WTC11 (cell line): ENCODE measurements at places on chromosomes 2 and 18. TPM values are rescaled to one million over a fixed set of nuclear protein-coding genes. Genes with fewer than 3 reads are reported as not detected.

- no peak for DNase-seq
These were observed 63.5 kb upstream of the FRZB start for GRCh38 chr2:182929972-182930371.

GRCh38 chr18:79548077-79548450 is 131.5 kb upstream of the CTDP1 start:
- no peak for DNase-seq

- peak; percentile 55 for DNase-seq
These were observed 140.8 kb downstream of the MEIS1 start for GRCh38 chr2:66575625-66576310.

DNA sequence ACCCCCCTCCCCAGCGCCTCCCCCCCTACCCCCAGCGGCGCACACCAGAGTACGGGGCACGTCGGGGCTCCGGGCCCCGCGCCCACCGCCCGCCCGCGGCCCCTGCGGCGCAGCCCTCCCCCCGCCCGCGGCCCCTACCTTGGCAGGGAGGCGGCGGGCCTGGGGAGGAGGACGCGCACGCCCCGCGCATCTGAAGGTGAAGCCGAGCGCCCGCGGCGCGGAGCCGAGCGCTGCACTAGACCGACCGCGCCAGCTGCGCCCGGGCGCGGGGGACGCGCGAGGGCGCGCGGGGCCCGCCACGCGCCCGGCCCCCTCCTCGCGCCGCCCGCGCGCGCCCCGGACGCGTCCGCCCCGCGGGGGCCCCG is at the start of gene ZNF516:
ZNF516 (minus strand) TSS at position 237 of the 365 bp plus-strand sequence. CDS start 52,188 bp downstream, outside the sequence.
- peak; percentile 53 for DNase-seq

DNA sequence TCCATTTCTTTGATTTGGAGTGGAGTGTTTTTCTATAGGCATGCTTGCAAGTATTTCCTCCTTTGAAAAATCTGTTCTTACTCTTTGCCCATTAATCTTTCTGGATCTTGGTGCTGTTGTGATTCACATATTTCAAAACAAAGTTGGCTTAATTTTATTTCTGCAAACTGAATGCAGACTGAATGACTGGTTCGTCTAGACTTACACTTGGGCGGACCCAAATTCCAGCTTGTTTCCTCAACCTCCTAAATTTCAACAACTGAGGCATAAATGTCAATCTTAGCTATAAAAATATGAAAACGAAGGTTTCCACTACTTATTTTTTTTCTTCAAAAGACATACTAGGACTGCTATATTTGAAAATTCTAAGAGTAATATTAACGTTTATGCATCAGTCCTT is 59.0 kb downstream of the ANKRD44 start:
- DNase-seq: no peak

GRCh38 chr18:25780105-25780504 is 310.3 kb downstream of the SS18 start:
- DNase-seq: no peak

GRCh38 chr18:51069885-51070284 is 39.9 kb downstream of the SMAD4 start:
- DNase-seq: no peak

DNA sequence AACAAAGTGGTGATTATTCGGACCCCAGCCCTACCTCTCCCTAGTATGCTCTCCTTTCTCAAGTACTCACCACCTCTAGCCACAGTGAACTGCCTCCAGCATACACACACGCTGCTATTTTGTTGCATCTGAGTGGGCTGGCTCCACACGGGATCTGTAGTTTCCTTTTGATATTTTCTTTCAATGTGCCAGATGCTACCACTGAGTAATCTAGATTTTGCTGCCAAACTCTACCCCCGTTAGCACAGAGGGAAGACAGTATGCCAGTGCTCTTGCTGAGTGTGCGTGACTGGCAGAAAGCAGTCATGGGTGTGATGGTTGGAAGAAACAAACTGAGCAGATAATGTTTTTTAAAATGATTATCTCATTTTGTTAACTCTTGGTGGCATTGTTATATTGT is 11.6 kb downstream of the CFLAR start:
- no peak for DNase-seq

DNA sequence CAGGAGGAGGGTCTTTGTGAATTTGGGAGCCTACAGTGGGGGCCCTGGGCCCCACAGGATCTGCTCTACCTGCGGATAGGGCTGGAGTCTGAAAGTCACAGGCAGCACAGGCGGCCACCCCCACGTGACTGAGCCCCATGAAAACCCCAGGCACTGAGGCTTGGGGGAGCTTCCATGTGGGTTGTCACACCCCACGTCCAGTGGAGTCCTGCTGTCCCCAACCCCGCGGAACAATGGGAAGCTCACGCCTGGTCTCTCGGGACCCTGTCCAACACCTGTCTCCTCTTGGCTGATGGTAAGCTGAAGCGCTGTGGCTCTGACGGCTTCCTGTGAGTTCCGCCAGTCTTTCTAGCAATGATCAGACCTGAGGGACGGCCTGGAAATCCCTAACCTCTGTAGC is 85.8 kb downstream of the PTGR3 start:
- no peak for DNase-seq

GRCh38 chr2:229873123-229873581 is 48.7 kb downstream of the TRIP12 start:
- no peak for DNase-seq

GRCh38 chr2:53450923-53451322 is 316.7 kb upstream of the CHAC2 start:
- DNase-seq: no peak

DNA sequence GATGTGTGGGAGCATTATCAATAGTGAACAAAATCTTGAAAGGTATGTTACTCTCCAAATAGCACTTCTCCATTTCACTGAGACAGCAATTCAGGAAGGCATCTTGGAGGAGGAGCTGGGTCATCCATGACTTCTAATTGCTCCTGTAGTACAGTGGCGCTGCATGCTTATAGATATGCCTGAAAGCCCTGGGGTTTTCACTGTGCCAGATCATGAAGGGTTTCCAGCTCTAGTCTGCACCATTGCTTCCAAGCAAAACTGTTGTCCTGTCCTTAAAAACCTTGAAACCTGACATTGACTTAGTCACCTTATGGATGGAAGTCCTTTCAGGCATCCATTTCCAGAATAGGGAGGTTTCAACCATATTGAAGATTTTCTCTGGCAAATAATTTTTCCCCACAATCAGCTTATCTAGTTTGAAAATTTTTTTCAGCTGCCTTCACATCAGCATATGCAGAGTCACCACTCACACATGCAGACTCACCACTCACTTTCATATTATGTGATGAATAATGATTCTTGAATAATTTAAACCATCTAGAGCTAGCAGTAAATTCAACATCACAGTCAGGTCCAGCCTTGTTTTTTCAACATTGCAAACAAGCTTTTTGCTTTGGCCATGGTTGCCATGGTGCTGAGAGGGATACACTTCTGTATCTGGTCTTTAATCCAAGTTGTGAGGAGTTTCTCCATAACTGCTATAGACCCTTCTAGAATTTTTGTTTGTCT is 297.1 kb downstream of the CLIP4 start:
- DNase-seq: no peak

DNA sequence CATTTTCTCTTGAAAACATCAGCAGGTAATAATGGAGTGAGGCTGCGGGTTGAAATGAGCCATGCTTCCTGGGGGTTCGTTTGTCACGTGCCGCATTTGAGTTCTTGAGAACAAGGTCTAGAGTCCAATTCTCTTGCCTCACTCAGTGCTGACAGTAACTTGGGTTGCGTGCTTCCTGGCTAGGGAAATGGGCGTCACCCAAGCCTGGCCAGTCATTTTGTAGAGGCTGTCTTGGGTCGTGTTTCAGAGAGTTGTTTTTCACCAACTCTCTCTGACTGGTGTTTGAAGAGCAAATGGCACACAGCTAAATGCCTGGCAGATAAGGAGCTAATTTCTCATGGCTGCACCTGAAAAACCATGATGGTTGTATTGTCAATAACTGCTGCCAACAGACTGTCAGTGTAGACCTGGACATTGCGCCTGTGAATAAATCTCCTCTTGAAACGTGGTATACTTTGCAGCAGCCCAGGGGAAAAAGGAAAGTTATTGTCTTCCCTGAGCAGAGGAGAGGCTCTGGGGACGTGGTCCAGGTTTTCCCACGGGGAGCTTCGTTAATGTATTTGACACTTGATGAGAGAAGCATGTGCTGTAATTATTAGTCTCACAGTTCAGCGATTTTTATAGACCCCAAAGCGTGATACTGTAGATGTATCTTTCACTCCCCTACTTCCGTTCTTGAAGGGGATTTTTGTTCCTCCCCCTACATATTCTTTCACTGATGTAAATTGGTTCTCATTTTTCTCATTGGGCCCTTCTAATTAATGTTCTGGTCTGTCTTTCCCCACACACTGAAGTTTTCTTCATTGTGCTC is 196.0 kb downstream of the FHOD3 start:
- DNase-seq: peak; percentile 36

DNA sequence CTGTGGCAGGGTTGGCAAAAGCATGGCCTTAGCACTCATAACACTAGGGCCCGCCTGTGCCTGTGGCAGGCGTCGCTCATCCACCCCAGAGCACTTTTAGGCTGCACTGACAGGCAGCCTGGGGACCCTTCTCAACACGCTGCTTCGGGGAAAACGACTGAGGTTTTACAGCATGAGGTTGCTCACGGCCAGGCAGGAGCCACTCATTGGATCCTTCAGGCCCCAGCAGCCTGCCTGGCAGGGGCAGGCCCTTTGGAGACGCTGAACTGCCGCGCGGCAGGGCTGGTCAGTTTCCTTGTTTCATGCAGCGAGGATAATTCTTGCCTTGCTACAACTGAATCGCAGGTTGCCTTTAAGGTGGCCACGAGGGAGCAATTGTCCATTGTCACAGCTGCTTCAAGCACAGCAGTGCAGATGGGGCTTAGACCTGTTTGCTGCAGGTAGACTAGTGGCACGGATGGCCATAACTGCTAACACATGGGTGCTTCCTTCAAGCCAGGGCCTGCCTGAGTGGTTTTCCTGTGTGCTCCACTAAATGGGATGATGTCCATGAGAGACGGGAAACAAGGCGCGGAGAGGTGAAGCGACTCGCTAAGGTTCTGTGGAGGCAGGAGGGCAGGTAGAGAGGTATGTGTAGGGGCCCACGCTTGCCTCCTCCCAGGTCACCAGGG is 49.9 kb upstream of the HS6ST1 start:
- no peak for DNase-seq

DNA sequence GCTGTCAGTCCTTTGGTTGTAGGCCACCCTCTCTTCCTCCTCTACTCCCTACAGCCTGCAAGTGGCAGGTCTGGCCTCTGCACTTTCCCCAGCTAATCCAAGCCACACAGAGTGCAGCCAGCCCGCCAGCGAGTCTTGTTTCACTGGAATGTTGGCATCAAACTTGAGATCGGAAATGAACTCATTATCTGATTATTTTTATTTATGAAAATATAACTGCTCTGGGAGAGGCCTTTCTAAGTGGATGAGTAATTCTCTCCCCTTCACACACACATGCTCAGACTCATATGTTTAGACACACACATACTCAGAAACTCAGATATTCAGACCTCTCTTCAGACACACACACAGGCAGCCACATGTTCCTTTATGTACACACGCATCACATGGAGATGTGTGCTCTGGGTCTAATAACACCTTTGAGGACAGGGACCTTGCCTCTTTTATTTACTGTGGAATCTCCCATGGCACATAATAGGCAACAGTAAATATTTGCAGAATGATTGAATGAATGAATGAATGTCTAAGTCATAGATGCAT is 151.3 kb downstream of the ZFP36L2 start:
- DNase-seq: no peak

- DNase-seq: peak; percentile 31
These were observed 156.8 kb upstream of the UNC80 start for GRCh38 chr2:209614690-209615369.

DNA sequence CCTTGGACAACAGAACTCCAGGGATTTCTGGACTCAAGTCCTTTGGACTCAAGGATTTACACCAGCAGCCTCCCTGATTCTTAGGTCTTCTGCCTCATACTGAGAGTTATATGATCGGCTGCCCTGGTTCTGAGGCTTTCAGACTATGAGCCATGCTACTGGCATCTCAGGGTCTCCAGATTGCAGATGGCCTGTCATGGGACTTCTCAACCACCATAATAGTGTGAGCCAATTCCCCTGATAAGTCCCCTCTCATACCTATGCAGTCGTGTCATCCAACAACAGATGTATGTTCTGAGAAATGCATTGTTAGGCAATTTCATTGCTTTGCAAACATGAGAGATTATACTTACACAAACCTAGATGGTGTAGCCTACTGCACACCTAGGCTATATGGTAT is 61.4 kb upstream of the MSTN start:
- no peak for DNase-seq

DNA sequence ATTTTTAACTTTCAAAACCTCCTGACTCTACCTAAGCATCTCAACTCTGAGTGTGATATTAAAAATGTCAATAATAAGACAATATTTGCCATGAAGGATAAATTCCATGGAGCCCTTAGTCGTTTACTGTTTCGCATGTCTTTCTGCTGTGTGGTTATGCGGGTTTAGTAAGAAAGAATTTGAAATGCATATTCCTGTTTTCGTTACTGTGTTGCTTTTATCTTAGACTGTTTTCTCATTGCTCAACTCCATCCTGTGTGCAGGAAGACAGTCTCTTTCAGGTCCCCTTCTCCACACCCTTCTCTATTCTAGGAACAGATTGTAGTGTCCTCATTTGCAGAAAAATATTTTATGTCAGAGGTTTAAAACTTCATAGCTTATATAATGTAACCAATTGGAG is 82.5 kb upstream of the MAP3K20 start:
- no peak for DNase-seq

Gene MAP2
- 3.7 to 7.6 TPM (median 3.7 TPM) in 3 replicates for total RNA-seq

Gene ZBTB7C
- total RNA-seq: 0.39 to 0.60 TPM (median 0.48 TPM) in 3 replicates

Gene TCF23
- total RNA-seq: 0.05 to 0.14 TPM (median 0.13 TPM) in 3 replicates

Gene MC2R
- not detected in 3 replicates for total RNA-seq

Gene POMC
- 3.2 to 4.4 TPM (median 3.7 TPM) in 3 replicates for total RNA-seq

Gene TEX44
- total RNA-seq: not detected in 3 replicates

Gene ANKRD44
- 0.68 to 0.85 TPM (median 0.71 TPM) in 3 replicates for total RNA-seq

Gene FEV
- total RNA-seq: not detected in 3 replicates

Gene C1QL2
- total RNA-seq: 0.55 to 1.0 TPM (median 0.71 TPM) in 3 replicates

Gene MATN3
- total RNA-seq: 6.3 to 9.1 TPM (median 8.6 TPM) in 3 replicates

Gene RND3
- total RNA-seq: 50.6 to 64.4 TPM (median 55.8 TPM) in 3 replicates

Gene CFC1
- total RNA-seq: not detected in 3 replicates

Gene CSRNP3
- 7.3 to 8.0 TPM (median 8.0 TPM) in 3 replicates for total RNA-seq
